Activated naive CD4-positive, alpha-beta T cell treated with Interleukin-2 at 50 U/mL for 16 hours (primary cell): ENCODE measurements at places on chromosomes 2 and 18.

DNA sequence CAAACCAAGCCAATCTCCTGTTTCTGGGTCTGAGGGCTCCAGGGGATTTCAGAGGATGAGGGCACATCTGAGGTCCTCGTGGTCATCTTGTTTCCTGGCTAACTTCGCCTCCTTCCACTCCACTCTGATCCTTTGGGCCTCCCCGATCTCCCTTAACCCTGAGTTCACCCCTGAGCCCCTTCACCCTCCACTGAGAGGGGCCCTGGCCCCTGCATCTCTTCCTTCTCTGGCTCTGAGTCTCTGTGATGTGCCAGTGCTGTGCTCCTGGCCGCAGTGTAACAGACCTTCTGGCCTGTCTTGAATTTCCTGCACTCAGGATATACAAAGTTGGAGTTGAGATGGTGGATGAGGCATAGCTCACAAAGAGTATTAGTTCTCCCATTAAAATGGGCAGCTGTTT, 84.7 kb upstream of the BOD1L2 start:
- no peak for DNase-seq

DNA sequence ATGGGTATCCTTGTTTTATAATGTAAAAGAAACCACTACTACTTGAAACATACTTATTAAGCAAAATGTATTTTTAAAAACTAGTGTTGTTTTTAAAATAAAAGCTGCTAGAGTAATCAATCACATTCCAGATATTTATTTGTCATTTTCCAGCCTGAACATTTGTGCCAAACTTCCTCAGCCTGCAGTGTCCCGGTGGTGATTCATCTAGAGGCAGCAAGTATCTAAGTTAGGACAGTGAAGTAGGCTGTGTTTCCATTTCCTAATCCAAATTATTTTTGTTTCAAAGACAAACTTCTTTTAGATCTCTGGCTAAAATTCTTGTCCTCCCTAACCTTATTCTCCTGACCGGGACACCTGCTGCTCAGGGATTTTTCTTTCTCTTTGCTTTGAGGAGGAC, 12.8 kb upstream of the GCG start:
- no peak for DNase-seq

- no peak for DNase-seq
These were observed 120.0 kb downstream of the DOCK10 start for GRCh38 chr2:224922142-224922727.

DNA sequence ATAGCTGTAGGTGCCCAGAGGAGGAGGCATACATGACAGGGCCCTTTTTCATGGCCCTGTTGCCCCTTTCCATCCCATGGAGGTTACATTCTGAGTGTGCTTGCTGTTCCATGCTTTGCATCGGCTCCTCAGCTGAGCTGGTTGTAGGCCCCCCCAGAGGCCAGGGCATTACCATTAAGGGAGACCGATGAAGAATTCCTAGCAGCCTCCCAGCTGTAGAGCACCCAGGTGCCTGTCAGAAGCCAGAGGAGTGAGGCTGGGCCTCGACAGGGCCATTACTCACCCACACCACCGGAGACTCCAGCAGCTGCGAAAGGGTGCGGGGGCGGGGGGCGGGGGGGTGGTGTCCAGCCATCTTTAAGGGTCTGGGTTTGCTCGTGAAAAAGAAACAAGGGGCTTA, 72.2 kb downstream of the GALNT14 start:
- no peak for DNase-seq

DNA sequence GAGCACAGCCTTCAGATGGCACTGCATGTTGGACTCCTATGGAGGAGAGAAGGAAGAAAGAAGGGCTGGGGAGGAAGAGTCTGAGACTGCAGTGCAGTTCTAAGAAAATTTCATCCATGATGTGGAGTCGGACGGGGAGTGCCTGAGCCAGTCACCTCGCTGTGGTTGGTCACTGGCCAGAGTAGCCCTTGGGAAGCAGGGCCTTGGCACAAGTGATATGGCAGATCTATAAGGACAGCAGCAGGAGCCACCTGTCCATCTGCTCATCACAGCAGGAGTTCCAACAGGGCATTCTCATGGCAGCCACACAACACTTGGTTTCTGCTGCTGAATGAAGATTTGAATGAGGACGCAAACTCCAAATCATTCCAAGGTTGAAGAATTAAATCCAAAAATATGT, 314.8 kb downstream of the CYP26B1 start:
- no peak for DNase-seq

DNA sequence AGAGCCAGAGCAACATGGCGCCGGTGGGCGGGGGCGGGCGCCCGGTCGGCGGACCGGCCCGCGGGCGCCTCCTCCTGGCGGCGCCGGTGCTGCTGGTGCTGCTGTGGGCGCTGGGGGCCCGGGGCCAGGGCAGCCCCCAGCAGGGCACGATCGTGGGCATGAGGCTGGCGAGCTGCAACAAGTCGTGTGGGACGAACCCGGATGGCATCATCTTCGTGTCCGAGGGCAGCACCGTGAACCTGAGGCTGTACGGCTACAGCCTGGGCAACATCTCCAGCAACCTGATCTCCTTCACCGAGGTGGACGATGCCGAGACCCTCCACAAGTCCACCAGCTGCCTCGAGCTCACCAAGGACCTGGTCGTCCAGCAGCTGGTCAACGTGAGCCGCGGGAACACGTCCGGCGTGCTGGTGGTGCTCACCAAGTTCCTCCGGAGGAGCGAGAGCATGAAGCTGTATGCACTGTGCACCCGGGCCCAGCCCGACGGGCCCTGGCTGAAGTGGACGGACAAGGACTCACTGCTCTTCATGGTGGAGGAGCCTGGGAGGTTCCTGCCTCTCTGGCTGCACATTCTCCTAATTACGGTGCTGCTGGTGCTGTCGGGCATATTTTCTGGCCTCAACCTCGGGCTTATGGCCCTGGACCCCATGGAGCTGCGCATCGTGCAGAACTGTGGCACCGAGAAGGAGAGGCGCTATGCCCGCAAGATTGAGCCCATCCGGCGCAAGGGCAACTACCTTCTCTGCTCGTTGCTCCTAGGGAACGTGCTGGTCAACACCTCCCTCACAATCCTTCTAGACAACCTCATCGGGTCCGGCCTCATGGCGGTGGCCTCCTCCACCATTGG, 507 bp downstream of the CNNM4 start:
- DNase-seq = no peak

- DNase-seq = no peak
These were observed 67.0 kb downstream of the SP3 start for GRCh38 chr2:173898178-173898668.

GRCh38 chr2:12498286-12498685, 218.4 kb upstream of the TRIB2 start:
- DNase-seq = no peak

DNA sequence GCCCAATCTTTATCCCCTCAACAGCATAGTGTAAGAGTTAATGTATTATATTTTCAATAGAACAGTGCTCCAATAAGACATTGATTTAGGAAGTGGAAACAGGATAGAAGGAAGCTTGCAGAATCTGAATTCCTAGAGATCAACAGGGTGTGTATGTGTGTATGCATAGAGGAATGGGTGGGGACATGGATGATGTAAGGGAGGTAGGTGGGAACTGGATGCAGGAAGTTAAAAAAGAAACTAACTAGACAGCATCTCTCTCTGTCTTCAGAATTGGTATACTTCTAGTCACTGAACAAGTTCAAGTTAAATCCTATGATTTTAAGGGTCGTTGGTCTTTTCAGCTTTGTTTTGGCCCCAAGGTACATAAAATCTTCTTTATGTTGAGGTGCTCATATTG, 196.6 kb downstream of the PMAIP1 start:
- DNase-seq = no peak

DNA sequence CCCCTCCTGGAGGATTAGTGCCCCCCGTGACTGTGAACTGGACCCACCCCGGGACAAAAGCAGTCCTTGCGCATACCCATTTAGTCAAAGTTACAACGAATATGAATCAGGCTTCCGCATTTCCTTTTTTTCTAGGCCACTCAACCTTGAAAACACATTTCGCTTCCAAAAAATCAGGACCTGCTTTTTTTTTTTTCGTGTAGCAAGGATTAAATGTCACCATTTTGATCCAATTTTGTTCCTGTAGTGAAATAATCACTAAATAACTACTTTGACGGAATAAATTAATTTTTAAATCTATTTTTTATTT, 464 bp upstream of the FTCDNL1 start:
- DNase-seq = no peak

- no peak for DNase-seq
These were observed 119.0 kb downstream of the FEZ2 start for GRCh38 chr2:36478999-36479398.

DNA sequence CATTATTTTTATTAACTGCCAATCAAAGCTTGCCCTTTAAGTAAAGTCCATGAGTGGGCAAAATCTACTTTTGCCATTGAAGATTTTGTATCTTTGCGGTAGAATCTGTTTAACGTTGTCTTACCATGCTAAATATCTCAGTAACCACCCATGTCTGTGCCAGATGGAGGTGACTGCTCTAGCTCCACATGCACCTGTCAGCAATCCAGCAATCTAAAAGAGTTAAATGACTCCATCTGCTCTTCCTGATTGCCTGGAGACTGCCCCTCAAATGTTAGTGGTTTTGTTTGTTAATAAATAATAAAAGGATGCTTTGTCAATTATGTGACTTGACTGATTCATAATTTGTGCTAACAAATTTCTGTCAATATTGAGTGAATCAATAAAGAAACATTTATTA, 141.7 kb downstream of the RBM43 start:
- DNase-seq = no peak

- DNase-seq = no peak
These were observed 80.7 kb downstream of the PSMG2 start for GRCh38 chr18:12783524-12783923.

DNA sequence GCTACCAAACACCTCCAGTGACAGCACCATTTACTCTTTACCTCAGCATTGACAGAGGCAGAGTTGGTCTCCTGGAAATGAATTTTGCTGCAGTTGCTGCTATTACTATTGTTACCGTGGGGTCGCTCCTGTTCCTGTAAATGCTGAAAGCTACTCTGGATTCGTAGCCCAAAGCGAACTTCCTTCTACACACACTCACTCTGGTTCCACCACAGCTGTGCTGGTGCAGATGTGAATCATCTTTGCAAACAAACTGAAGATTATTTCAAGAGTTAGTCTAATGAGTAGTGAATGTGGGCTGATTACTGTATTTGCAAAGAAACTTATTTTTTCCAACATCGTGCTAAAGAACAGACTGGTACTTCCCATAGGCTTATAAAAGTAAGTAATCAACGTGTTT, 304.0 kb downstream of the LPIN1 start:
- DNase-seq = no peak

DNA sequence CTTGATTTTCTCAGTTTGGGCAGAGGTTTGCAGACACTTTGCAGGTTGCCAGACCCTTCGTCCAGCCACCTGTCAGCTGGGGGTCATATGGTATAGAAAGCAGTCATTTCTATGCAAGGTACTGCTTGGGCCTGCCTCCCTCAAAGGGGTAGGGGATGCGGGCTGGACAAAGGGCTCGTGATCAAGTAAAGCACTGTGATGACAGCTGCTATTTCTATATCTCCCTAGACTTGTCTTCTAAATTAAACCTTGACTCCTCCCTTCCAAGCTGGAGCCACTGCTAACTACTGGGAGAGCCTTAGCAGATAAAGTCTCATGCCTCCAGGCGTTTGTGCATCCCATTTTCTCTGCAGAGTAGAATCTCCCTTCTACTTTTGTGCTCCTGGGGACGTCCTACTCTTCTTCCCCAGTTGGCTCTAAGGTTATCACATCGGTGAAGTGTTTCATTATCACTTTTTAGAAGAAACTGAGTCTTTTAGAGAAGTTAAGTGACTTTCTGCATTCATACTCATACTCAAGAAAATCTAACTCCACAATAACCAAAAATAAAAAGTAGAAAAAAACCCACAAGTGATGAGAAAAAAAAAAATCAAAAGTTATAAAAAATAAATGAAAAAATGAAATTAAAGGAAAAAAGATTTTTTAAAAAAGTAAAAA, 710 bp upstream of the XRCC5 start:
- DNase-seq = no peak

DNA sequence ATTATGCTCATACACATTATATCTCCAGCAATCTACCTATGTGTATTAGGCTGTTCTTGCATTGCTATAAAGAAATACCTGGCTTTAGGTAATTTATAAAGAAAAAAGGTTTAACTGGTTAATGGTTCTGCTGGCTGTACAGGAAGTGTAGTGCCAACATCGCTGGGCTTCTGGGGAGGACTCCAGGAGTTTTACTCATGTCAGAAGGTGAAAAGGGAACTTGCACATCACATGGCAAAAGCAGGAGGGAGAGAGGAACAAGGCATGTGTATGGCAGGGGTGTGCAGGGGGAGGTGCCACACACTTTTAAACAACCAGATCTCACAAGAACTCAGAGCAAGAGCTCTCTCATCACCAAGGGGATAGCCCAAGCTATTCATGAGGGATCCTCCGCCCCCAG, 715.4 kb upstream of the ZEB2 start:
- no peak for DNase-seq
